Omental fat pad (tissue), 4 donors: ENCODE measurements at places on chromosomes 4 and X.

- DNase-seq: no peak
Observed at GRCh38 chr4:119638359-119638758, 9.8 kb upstream of the PDE5A start.

DNA sequence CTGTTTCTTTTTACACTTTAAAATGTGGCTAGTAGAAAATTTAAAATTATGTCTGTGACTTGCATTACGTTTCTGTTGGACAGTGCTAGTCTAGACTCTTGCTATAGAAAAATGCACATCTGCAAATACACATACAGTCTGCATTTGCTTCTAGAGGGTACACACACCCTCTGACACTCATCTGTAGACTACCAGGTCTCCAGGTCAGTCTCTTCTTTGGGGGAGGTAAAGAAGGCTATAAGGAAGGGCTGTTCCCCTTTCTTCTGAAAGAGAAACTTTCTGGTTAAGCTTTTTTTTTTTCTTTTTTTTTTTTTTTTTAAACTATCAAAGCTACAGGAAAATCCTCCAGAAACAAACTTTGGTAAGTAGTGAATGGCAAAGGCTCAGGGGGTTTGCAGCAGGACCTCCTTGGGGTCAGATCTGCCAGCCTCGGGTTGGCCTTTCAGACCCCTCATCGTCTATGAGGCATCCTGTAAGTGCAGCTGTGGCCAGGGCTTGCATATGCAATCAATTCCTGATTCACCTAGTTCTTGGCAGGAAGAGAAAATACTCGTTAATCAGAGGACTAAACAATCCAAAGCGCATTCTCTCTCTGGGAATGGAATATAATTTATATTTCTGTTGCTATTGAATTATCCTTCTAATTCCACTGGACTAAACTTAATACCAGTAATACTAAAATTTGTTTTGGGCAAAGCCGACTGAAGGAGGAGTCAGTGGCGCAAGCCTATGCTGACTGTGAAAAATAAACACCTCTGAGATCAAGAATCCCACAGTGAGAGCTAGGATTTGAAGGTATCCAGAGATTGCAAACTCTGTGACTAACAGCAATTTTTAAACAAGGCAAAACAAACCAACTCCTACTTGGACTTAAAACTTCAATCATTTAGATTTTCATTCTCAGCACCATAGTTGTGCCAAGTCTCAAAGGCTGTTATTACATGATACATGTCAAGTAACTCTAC is 109.3 kb upstream of the TBC1D9 start:
- no peak for DNase-seq

DNA sequence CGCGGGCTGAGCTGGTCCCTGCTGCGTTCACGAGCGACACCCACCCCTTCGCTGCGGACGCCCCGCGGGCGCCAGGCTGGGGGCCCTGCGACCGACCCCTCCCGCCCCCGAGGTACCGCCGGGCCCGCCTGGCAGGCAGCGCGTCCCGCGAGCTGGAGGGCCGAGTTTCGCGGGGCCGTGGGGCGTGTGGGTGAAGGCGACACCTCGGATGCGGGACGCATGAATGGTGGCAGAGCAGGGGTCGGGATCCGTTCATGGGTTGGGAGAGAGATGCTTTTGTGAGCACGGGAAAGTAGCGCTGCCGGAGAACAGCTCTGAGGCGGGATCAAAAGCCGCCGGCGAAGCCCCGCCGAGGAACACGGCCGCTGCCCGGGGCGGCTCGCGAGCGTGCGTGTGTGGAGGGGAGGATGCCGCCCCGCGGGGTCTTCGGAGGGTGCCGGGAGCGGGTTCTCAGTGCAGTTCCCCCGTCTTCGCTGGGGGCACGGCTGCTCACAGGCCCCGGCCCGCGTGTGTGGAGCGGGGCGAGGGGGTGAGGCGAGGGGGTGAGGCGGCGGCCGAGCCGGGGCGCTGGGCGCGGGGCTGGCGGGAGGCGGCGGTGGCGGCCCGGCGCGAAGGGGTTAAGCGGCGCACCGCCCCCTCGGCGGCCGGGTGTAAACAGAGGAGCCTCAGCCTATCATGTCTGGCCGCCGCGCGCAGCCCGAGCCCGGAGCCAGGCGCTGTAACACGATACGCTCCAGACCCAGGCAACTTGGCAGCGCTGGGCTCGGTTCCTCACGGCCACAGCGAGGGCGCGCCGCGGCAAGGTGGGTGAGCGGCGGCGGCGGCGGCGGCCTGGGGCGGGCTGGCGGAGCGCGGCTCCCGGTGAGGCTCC is 205.3 kb downstream of the TENM3 start:
- DNase-seq: peak; percentile 59

- no peak for DNase-seq
Observed at GRCh38 chr4:108240366-108240765, 71.6 kb upstream of the LEF1 start.

GRCh38 chrX:118973389-118974087 is 880 bp upstream of the LONRF3 start:
- DNase-seq: no peak

DNA sequence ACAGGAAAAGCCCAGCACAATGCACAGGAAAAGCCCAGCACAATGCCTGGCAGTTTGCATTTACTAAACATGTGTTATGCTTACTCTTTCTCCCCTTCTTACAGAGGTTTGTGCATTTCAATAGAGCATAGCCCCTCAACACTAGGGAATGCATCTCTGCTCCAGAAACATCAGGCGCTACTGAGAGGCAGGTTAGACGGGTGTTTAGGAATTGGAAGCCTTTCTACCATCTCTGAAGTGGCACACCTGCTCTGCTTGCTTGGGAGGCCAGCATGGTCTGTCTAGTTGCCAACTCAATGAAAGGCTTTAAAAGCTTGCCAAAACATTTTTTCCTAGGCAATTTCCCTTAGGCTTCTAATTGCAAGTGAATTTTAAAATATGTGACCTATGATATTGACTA is 55.7 kb downstream of the GRID2 start:
- no peak for DNase-seq

- no peak for DNase-seq
Observed at GRCh38 chr4:42296196-42296595, 101.1 kb upstream of the SHISA3 start.

DNA sequence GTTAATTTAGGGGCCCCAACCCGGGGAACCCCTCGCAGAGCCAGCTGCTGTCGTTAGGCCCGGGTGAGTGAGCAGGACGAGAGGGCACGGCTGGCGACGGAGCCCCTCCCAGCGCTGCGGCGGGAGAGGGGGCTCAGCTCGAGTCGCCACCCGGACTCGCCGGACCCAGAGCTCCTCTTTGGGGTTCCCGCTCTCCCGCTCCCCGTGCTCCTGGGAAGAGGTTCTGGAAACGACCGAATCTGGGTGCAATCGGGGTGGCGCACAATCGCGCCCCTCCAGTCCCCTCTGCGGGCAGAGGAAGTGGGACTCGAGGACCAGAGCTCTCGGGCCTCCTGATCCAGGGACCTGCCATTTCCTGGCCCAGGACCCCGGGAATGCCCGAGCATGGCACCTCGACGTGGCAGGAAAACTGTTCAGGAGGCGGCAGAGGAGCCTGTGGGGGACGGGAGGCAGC is 37.3 kb upstream of the ARAF start:
- DNase-seq: no peak

DNA sequence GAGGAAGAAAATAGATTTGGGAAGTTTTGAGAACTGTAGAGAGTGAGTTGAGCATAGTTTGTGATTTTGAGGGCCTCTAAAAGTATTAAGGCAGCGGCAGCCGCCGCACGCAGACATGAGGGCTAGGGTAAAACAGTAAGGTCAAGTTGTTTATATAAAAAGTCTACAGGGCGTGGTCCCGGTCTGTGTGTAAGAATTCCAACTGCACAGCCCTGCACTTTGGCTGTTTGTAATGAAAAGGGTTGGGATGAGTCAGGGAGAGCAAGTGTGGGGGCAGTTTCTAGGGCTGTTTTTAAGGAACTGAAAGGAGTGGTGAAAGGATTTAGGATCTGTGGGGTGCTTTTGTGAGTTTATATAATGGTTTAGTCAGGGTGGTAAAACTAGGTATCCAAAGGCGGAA is 55.0 kb downstream of the BEX3 start:
- no peak for DNase-seq

- no peak for DNase-seq
Observed at GRCh38 chrX:108875548-108875947, 139.2 kb upstream of the IRS4 start.

- DNase-seq: no peak
Observed at GRCh38 chrX:101668143-101668542, 8.5 kb upstream of the ARMCX2 start.

DNA sequence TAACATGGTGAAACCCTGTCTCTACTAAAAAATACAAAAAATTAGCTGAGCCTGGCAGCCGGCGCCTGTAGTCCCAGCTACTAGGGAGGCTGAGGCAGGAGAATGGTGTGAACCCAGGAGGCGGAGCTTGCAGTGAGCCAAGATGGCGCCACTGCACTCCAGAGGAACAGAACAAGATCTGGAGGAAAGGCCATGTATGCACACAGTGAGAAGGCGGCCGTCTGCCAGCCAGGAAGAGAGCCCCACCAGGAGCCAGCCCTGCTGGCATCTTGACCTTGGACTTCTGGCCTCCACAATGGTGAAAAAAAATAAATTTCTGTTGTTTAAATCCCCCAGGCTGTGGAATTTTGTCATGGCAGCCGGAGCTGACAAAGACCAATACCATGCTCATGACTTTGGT is 28.2 kb upstream of the MSX1 start:
- DNase-seq: no peak

- no peak for DNase-seq
Observed at GRCh38 chrX:12489341-12489740, 301.9 kb upstream of the PRPS2 start.

DNA sequence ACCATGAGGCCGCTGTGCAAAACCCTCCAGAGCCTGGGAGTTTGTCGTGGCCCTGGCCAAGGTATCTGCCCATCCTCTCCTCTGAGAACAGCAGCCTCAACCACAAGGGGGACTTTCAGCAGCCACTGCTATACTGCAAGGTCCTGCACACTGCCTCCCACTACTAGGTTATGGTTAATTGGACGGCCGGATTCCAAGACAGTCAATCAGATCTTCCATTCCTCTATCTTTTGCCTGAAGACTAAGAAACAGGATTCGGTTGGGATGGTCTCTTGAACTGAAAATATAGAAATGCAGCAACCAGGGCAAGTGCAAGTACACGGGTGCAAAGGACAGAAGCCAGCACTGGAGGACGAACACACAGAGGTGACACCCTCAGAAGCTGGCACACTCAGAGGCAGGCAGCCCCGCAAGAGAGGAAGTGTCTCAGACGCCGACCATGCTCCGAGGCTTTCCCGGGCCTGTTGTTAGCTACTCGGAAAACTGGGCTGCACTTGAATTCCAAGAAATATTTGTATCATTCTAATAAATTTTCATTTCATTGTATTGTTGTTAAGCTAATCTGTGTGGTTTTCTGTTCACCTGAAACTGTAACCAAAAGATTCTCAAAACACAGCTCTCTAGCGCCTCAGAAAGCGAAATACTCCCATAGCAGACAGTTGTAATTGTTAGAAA is 63.3 kb downstream of the AFAP1 start:
- DNase-seq: no peak

- DNase-seq: no peak
Observed at GRCh38 chrX:43661521-43662240, 5.6 kb downstream of the MAOA start.

DNA sequence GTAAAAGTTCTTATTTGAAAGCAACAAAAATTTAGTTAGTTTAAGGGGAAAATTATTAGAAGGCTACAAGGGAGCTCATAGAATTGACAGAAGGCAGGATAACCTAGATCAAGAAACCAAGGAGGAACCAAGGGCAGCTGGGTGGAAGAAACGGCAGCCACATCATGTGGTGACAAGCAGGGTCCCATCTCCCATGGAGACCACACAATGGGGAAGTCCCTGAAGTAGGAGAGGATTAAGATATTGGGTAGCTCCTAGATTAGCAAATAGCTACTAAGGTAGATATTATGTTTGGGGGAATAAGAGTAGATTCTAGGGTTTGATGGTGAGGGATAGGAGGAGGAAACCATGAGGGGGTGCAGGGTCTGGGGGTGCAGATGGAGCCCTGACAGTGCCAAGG is 48.0 kb upstream of the TMEM154 start:
- DNase-seq: no peak

- no peak for DNase-seq
Observed at GRCh38 chr4:90074322-90074886, 52.8 kb upstream of the CCSER1 start.

DNA sequence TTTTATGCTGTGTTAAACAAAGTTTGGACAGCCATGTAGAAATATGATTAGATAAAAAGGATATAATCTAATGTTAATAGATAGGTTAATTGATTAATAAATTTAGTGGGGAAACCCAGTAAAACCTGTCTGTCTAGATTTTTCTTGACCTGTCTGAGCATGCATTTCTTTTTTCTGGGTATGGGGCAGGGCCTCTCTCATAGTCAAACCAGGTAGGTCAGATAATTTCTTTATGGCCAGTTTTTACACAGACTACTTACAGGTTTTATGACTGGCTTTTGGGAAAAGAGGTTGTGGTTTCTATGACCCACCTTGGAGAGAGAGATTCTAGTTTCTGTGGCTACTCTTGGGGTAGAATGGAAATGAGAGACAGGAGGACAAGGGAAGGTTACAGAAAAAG is 135.6 kb upstream of the EPHA5 start:
- DNase-seq: no peak

DNA sequence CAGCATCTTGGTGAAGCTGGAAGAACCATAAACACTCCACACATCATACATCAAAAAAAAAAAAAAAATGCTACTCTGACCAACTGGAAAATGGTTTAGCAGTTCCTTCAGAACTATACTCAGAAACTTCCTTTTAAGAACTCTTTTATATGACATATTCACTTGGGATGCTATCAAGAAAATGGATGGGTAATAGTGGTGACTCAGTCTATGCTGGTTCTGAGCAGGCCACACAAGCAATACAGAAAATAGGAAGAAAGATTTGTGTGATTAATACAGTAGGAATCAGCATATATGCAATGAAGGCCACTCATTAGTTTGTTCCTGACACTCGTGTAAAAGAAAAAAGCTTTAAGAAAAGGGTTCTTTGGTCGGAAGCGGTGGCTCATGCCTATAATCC is 123.5 kb upstream of the FAT4 start:
- no peak for DNase-seq

DNA sequence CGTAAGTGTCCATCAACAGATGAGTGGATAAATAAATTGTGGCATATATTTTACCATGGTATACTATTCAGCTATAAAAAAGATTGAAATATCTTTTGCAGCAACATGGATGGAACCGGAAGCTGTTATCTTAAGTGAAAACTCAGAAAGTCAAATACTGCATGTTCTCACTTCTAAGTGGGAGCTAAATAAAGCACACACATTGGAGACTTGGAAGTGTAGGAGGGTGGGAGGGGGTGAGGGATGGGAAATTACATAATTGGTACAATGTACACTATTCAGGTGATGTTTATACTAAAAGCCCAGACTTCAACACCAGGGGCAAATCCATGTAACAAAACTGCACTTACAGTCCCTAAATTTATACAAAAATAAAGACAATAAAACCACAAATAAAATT is 72.6 kb upstream of the SPRY1 start:
- DNase-seq: no peak

DNA sequence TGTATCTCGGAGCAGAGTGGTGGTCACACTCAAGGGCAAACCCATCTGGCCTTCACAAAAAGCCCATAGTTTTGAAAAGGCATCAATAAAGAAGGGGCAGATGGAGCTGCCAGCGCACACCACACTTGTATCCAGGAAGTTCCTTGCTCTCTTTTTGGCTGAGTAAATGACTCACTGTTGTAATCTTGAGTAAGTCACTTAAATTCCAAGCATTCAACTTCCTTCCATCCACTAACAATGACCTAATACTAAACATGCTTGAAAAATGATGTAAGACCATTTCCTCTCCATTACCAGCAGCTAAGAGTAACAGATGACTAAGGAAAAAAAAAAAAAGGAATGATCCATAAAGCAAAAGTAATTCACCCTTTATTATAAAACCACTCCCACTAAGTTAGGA is 32.4 kb upstream of the MYOZ2 start:
- DNase-seq: no peak
